ENCODE measurements at places on chromosomes 3 and 15.

DNA sequence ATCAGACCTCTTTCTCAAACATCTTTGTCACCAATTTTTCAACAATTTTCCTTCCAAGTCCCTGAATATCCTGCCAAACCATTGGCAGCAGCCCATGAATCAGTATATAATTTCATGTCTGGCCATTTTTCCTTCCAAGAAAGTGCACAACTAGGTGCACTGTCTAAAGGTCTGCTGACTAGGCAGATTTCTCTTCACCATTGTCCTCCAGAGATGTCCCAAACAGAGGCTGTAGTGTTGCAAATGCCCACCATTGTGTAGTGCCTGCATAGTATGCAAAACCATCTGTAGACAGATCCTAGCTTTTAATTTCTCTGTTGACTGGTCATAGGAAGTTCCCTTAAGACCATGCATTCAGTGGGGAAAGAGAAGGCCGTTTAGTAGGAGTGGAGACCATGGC is 25.0 kb upstream of the GOLGA6L2 start:
- no peak for DNase-seq

GRCh38 chr3:169404520-169404890 is 259.0 kb downstream of the MECOM start:
- DNase-seq: no peak

DNA sequence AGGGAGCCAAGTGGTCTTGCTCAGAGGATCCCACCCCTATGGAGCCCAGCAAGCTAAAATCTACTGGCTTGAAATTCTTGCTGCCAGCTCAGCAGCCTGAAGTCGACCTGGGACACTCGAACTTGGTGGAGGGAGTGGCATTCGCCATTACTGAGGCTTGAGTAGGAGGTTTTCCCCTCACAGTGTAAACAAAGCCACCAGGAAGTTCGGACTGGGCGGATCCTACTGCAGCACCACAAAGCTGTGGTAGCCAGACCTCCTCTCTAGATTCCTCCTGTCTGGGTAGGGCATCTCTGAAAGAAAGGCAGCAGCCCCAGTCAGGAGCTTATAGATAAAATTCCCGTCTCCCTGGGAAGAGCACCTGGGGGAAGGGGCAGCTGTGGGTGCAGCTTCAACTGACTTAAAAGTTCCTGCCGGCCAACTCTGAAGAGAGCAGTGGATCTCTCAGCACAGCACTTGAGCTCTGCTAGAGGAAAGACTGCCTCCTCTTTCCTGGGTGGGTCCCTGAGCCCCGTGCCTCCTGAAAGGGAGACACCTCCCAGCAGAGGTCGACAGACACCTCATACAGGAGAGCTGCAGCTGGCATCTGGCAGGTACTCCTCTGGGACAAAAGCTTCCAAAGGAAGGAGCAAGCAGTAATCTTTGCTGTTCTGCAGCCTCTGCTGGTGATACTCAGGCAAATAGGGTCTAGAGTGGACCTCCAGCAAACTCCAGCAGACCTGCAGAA is 576.3 kb upstream of the NECTIN3 start:
- no peak for DNase-seq

DNA sequence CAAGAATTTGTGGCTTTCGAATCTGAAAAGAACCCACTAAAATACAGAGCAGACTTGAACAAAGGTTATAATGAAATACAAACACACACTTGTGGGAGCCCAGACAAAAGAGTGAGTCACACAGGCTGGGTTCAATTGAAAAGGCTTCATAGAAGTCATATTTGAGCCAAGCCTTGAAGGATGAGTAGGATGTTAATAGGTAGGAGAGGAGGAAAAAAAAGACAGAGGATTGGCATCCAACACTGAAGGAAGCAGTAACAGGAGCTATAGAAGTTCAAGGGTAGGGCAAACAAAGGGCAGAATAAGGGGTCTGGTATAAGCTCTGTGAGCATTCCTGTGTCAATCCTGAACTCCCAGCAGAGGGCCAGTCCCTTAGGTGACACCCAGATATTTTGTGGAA is 325.4 kb downstream of the FOXP1 start:
- DNase-seq: no peak

DNA sequence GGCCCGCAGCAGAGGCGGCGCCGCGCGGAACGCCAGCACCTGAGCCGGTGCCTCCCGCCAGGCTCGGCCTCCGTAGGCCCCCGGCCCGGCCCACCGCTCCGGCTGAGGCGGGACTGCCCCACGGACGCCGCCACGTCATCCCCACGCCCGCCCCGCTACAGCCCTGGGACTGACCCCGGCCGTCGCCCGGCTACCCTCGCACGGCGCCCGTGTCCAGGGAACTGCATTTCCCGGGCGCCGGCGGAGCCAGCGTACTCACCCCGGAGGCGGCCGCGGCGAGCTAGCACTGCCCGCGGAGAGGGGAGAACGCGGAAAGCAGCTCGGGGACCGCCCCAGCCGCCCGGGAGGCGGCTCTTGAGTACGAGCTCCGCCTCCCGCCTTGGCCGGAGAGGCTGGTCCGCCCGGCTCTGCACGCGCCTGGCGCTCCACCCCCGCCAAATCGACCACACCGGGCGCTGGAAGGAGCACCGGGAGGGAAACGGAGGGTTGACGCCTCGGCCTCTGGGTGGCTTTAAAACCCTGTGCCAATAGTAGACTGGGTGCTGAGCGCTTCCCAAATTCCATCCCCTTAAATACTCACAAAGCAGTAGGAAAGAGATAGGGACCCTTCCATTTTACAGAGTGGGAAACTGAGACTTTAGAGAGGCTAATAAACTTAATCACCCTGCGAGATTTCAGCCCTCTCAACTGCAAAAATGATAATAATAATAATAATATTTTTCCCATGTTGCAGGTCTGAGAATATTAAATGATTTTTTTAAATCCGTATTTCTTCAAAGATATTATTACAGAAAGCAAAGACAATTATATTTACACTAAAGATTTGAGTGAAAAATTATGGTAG is at the start of gene B4GALT4:
Gene B4GALT4 (minus strand): TSS at position 288 of the 844 bp plus-strand sequence. CDS start 10,779 bp downstream, outside the sequence.
- peak; percentile 79 for DNase-seq
